ENCODE measurements at places on chromosomes 1 and 21.
A peak's percentile ranks its signal among the peaks of the same experiment; 100 is the strongest.

DNA sequence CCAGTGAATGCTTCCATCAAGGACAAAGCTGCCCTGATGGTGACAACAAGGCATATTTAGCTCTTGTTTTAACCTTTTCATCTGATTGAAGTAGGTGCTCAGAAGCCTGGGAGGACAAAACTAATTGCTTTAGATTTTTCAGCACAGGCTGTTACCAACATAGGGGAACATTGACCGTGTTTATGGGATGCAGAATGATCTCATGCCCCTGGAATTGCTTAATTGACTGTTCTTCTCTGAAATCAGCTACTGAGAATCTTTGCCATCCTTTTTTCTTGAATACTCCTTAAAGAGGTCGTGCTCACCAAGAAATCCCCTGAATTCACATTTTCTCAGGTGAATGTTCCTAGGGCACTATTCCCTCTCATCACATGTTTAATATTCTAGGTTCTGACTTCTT is 95.9 kb upstream of the CCDC190 start:
- DNase-seq, result peak; percentile 16

DNA sequence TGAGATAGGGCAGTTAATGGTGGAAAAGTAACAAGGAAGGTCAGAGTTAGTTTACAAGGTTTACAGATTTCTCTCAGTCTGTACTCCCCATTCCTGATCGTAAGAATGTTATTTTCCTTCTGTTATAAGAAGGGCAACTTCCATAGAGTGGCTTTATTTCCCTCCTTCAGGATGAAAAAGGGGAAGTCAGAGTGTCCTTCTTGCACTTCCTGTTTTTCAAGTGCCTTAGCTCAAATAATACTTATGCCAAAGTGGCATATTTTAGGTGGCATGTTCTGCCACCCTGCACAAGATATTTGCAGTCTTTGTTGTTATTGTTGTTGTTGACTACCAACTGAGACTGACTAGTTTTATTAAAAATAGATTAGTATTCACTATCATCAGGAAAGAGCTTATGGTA is 730.7 kb upstream of the ADGRL4 start:
- no peak for DNase-seq

- no peak for DNase-seq
Observed at GRCh38 chr1:229150518-229150917, 120.4 kb upstream of the RAB4A start.

DNA sequence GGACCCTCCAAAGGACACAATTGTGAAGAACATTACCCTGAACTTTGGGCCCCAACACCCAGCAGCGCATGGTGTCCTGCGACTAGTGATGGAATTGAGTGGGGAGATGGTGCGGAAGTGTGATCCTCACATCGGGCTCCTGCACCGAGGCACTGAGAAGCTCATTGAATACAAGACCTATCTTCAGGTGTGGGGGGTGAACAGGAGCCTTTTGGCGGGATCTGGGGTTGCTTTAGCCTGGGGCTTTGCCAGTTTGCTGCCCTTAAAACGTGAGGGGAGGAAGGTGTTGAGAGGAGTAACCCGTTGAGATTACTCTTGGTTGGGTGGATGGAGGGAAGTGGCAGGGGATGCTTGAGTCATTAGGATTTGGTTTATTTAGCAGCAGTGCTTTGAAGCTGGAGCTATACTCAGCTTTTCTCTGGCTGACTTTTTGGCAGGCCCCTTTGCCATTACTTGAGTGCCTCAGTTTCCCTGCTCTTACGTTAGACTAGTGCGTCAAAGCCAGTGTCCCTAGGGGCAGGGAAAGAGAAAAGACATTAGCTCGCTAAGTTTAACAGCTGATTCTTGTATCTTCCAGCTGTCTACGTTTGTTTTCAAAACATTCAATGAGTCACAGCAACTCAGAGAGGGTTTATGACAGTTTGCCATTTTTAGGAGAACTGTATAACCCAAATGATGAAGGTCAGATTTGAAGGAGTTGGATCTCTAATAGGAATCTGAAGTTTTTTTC is 4.4 kb downstream of the NDUFS2 start:
- peak; percentile 83 for DNase-seq

DNA sequence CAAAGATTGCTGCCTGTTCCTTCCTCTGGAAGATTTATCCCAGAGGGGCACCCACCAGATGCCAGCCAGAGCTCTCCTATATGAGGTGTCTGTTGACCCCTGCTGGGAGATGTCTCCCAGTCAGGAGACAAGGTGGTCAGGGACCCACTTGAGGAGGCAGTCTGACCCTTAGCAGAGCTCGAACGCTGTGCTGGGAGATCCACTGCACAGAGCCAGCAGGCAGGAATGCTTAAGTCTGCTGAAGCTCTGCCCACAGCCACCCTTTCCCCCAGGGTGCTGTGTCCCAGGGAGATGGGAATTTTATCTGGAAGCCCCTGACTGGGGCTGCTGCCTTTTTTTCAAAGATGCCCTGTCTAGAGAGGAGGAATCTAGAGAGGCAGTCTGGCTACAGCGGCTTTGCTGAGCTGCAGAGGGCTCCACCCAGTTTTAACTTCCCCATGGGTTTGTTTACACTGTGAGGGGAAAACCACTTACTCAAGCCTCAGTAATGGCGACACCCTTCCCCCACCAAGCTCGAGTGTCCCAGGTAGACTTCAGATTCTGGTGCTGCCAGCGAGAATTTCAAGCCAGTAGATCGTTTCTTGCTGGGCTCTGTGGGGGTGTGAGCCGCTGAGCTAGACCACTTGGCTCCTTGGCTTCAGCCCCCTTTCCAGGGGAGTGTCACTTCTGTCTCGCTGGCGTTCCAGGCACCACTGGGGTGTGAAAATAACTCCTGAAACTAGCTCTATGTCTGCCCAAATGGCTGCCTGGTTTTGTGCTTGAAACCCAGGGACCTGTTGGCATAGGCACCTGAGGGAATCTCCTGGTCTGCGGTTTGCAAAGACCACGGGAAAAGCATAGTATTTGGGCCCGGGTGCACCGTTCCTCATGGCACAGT is 51.1 kb upstream of the PDC start:
- no peak for DNase-seq

DNA sequence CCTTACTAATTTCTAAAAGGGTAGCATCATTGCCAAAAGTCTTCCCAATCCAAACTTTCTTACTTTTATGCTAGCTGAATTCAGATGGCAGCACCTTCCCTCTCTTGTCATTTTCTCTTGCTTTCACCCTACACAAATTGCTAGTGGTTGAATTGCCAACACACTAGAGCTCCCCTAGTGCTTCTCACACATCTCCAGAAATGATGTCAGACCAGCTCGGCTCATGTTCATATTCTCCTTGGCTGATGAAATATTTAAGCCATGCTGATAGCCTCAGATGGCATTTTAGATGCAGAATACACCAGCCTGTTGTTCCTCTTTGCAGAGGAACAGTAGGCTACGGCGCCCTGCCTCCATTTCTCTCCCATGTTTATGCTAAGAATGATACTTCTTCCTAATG is 256.9 kb downstream of the PTBP2 start:
- no peak for DNase-seq

GRCh38 chr21:18677632-18678031 is 274.0 kb upstream of the TMPRSS15 start:
- no peak for DNase-seq

GRCh38 chr21:16330908-16331268 is 601.1 kb downstream of the USP25 start:
- no peak for DNase-seq

DNA sequence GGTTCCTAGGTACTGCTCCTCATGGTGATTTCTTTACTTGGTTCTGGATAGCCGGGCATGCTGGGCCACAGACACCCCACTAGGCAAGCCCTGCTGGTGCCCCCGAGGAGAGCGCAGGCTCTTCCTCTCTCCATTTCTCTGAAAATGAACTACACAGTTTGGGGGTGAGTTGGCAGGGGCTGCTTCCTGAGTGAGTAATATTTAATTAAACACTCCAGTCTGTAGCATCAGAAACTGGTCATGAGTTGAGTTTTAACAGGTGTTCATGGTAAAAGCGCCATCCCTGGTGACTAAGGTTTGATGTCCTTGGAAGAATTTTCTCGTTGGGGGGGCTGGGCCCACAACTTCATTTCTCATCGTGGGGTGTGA is 1.7 kb downstream of the SPSB1 start:
- peak; percentile 93 for DNase-seq

GRCh38 chr1:184409011-184409410 is 22.2 kb downstream of the C1orf21 start:
- peak; percentile 44 for DNase-seq

GRCh38 chr1:87274851-87275250 is 53.8 kb upstream of the LMO4 start:
- no peak for DNase-seq

GRCh38 chr1:8847990-8848389 is 30.5 kb downstream of the ENO1 start:
- no peak for DNase-seq

- DNase-seq, result no peak
Observed at GRCh38 chr1:171424494-171424893, 60.8 kb upstream of the PRRC2C start.

DNA sequence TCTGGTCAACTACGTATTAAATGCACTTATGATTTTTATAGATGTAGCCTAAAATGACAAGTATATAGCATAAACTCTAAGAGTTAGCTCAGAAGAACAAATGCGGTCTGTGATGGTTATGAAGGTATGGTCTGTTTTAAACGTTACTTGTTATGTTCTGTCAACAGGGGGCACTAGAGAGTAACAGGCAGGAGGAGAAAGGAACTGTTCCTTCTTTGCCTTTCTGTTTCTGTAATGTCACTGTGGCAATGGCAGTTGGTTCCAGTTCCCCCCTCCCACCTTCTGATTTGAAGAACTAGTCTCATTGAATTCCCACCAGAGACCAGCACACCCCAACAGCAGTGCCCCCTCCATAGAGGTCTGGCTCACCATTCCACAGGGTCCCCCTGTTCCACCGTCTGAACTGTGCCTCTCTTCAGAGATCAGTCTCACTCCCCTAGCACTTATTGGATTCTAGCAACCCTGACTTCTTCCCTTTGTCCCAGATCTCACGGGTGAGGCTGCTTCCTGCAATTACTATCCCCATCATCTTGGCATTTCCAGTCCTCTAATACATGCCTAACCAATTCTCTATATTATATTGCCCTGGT is 14.0 kb downstream of the KRTAP24-1 start:
- peak; percentile 11 for DNase-seq

DNA sequence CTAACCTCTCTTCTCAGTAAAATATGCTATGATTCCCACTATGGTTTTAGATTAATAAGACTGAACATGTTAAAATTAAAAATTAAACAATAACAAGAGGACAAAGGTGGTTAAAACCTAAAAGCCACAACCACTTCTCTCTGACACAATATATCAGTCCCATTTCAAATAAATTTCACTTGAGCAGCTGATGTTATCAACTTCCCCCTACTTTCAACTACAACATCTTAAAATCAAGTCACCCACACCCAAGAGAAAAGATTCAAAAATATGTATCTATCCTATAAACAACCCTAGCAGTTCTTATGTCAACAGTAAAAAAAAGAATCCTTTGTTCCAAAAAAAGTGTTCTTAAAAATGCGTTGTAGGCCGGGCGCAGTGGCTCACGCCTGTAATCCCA is 7.5 kb downstream of the PUM1 start:
- no peak for DNase-seq

- no peak for DNase-seq
Observed at GRCh38 chr1:182855911-182856310, 16.8 kb downstream of the DHX9 start.

DNA sequence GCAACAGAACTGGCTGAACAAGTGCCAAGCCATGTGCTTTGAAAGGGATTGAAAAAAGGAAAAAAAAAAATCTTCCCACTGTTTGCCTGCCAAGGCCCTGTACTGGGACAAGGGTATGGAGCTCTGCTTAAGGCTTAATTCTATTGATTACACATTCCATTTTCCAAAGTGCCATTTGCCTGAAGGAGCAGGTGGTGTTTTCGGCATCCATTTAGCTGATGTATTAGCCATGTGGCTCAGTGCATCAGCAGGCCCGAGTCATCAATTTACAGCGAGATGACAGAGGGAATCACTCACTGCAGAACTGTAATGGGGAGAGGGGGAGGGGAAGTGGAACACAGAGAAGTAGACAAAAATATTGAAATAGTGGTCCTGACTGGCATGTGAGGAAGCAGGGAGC is 144.2 kb upstream of the BEND5 start:
- DNase-seq, result peak; percentile 13

GRCh38 chr1:48018799-48019198 is 21.6 kb upstream of the TRABD2B start:
- no peak for DNase-seq

DNA sequence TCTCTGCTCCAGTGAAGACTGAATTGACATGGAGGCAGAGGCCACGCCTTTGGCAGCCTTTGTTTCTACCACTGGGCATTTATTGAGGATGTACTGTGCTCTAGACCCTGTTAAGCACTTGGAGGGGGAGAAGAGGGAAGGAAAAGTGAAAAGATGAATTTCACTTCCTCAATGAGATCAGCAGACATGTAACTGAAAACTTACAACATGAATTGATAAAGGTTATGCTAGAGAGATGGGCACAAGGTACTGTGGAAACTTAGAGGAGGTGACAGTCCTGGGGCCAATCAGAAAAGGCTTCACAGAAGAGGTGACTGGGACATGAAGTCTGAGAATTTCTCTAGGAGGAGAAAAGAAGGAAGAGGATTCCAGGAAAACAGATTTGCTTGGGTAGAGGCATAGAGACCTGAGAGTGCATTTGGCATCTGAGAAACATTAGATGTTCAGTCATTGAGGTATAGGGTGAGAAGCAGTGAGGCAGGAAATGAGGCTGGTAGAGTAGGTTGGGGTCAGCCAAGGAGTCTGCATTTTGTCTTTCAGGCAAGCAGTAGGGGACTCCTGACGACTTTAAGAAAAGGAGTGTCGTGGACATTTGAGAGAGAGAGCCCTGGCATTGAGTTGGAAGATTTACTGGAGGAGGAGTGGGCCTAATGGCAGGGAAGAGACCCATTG is 113.0 kb downstream of the SYT2 start:
- no peak for DNase-seq

- no peak for DNase-seq
Observed at GRCh38 chr1:245337829-245338484, 183.2 kb downstream of the KIF26B start.

DNA sequence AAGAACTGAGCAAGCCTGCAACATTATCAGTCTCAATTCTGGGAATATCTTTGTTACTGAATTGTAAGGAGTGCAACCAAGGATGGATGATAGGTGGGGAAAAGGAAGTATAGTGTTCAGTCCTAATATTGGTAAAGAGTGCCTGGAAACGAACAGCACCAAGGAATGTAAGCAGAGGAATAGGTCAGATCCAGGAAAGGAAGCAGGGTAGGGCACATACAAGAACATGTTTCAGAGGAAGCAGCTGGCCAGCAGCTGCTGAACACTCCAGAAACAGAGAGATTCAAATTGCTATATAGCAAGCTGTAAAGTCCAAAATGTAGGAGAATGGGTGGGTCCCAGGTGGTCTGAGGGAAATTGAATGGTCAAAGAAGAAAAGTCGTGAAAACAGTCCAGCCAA is 37.9 kb downstream of the CRB1 start:
- no peak for DNase-seq

- no peak for DNase-seq
Observed at GRCh38 chr1:2009101-2010053, 5.8 kb upstream of the CFAP74 start.

Data from fibroblast of mammary gland (primary cell).